ENCODE measurements at places on chromosomes 3 and 15.

DNA sequence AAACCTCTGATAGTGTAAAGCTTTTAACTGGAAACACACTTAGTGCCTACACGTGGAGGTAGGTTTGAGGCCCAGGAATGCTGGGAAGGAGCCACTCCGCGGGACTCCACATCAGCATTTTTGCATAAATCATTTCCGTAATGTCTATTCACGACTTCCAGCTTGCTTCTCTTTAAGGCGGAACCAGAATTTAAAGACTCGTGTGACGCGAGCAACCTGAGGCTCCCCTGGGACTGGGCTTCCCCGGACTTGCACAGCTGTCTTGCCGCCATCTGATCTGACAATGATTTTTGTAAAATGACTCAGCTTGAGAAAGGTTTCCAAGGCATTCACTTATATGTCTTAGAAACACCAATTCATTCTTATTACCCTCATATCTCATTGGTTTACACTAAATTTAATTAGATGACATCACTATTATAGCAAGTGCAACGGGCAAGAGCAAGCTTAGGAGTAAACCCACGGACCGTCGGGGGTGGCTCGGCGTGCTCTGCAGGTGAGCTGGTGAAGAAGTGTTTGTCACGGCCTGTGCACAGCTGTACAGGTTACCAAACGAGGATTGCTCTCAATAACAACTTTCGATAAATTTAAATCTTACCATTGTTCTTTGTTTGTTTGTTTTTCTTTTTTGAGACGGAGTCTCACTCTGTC lies 95.2 kb downstream of the CHSY1 start:
- DNase-seq: peak; percentile 22

GRCh38 chr3:197746801-197747237 lies 2.9 kb upstream of the FYTTD1 start:
- no peak for DNase-seq

DNA sequence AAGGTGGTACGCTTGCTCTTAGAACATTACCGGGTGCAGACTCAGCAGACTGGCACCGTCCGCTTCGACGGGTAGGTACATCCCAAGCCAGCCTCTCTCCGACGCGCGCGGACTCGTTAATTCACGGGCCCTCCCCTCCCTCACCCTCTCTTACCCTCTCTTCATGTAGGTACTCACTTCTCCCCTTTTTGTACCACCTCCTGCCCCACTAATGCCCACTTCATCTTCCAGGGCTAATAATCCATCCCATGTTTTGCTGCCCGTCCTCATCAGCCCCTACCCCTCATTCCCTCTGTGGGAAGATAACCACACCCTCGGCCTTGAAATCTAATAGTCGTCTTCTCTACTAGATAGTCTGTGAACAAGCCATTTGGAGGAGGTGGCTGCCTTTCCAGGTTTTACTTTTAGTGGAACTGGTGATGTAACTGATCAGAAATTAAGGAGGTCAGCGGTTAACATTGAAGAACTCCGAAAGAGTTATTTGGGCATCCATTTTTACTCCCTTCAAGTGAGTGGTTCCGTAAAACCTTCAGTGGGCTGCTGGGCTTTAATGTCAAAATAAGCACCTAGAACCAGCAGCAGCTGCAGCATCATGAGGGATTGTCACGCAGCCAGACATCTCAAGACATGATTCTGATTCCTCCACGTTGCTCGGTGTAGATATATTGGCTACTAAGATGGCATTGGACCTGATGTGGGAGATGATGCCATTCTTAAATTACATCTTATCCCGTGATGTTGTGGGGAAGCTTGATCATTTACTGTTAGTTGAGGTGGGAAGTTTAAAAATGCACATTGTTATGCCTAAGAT lies 1.3 kb downstream of the FEM1B start:
- peak; percentile 16 for DNase-seq

- no peak for DNase-seq
These were observed 32.6 kb downstream of the TGM4 start for GRCh38 chr3:44906997-44907396.

- no peak for DNase-seq
These were observed 10.7 kb upstream of the SLC22A13 start for GRCh38 chr3:38254872-38255271.

DNA sequence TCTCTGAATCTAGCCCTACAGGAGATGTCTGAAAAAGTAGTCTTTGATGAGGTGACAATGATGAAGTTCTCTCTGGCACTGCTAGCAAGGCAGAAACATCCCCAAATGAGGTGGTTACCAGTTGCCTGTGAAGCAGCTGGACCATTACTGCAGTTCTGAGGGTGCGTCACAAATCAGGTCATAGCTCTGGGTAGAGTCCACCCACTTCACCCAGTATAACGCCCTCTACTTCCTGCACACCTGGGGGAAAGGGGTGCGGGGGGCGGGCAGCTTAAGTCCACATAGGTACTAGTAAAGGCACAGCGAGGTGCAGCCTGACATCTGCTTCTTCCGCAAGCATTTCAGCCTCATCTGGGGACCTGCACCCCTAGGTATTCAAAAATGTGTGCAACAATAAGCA lies 13.4 kb upstream of the SATB1 start:
- DNase-seq: no peak

DNA sequence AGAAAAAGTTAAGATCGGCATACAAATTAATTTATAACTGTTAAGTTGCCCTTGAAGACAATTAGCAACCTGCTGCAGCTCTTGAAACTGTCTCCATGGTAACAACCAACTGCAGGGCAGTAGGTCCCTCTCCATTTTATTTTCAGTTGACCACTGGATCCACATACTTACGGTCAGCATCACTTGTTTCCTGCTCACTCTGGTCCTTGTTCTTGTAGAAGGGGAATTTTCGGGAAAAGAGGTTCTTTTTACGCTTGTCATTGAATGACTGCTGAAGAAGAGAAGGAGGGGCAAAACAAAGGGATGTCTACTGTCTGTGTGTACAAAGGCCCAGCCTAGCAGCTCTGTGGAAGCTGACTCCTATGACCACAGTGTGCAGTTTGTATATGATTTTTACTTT lies 46.8 kb upstream of the MELTF start:
- no peak for DNase-seq

- DNase-seq: no peak
These were observed 186.7 kb upstream of the GADL1 start for GRCh38 chr3:31081018-31081662.

DNA sequence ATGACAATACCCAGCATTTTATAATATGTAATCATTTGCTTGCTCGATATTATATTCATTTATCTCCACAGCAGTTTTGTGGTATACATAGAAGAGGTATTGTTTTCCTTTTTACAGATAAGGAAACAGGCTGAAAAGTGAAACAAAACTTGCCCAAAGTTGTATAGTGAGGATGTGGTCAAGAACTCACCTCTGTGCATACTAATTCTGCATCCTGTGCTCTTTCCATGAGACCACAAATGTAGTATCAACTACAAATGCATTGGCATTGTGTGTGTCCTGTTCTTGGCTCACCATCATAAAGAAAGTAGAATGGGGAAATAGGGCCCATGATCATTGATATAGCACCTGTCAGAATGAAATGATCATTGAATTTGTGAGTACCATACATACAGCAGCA lies 167.3 kb downstream of the NECTIN3 start:
- no peak for DNase-seq

GRCh38 chr3:94028093-94028837 lies at the start of gene STX19:
STX19 (minus strand) TSS chr3:94028597; CDS start chr3:94015269, 13,328 bp downstream.
- DNase-seq: no peak

- DNase-seq: no peak
These were observed 232.8 kb upstream of the BHLHE40 start for GRCh38 chr3:4746241-4746958.

GRCh38 chr3:170240671-170241070 lies 18.4 kb downstream of the PRKCI start:
- no peak for DNase-seq

GRCh38 chr15:58793862-58794261 lies 22.8 kb downstream of the MINDY2 start:
- no peak for DNase-seq

GRCh38 chr3:180679178-180680096 lies at the start of gene CCDC39:
CCDC39 (minus strand) TSS chr3:180679489; CDS start chr3:180679380, 109 bp downstream.
- DNase-seq: peak; percentile 61

- no peak for DNase-seq
These were observed 33.3 kb downstream of the PLD1 start for GRCh38 chr3:171776839-171777583.

GRCh38 chr3:100765437-100765975 lies 56.2 kb downstream of the TFG start:
- DNase-seq: no peak

GRCh38 chr15:40549894-40550293 lies 14.9 kb downstream of the CCDC32 start:
- no peak for DNase-seq

GRCh38 chr3:45806072-45806471 lies 9.7 kb upstream of the SLC6A20 start:
- no peak for DNase-seq

DNA sequence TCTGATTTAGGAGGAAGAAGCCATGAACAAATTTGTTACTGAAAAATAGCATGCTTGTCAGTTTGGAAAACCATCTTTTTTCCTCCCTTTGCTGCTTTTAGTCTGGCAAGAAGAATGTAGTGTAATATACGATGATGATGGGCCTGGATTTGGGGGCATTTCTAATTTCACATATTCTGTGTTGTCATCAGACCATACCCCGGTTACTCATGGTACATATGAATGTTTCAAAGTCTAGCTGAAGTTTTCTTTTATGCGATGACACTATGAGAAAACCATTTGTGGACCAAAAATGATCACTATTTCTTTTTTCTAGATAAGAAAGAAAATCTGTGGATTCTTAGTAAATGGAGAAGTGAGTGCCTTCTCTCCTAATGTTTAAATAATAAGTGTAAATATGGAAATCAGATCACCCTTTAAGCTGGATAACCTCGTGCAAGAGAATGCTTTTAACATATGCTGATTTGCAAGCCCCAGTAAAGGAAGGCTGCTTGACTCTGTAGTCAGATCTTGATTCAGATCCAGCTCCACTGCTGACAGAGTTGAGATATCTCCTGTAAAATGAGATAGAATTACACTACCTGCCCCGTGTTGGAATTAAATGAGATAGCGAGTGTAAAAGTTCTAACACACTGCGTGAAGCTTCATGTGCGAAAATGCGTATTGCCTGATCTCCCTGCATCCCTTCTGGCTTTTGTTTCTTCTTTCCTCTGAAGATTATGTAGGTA lies 3.0 kb downstream of the MEF2A start:
- DNase-seq: no peak

- DNase-seq: no peak
These were observed 102.5 kb downstream of the IQSEC1 start for GRCh38 chr3:12970684-12971083.

DNA sequence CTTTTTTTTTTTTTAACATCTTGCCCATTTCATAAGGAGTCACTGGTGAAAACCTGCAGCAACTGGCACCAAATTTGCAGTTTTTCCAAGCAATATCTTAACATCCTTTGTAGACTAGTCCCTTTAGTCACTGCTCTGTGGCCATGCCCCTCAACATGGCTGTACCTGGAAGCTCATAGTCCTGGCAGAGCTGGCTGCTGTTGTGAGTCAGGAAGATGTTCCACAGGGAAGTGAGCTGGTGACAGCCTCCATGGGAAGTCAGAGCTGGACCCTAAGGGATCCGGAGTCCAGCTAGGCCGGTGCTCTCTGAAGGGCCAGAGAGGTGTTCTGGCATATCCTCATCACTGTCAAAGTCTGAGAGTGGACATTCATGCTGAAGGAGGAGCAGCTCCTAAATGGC lies 99.3 kb upstream of the ZBED2 start:
- no peak for DNase-seq

DNA sequence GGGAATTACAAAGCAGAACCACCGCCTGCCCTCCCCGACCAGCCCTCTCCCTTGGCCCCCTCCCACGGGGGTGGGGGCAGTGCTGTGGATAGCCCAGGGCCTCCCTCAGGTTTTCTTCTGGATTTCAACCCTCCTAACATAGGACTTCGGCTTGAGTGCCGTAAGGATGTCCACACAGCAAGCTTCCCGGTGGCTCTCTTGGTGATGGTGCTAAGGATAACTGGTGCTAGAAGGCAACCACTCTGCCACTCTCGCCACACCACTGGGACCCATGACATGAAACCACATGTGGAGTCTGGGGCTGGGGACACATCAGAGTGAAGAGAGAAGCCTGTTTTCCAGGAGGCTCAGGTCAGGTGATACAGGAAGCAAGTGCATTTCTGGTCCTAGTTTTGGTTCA lies 35.4 kb downstream of the SCN5A start:
- DNase-seq: no peak

- DNase-seq: no peak
These were observed 52.7 kb upstream of the MRPL3 start for GRCh38 chr3:131555456-131555855.

- DNase-seq: no peak
These were observed 26.4 kb downstream of the STOML1 start for GRCh38 chr15:73965758-73966113.

GRCh38 chr3:174533286-174533685 lies 325.8 kb upstream of the NAALADL2 start:
- DNase-seq: no peak

DNA sequence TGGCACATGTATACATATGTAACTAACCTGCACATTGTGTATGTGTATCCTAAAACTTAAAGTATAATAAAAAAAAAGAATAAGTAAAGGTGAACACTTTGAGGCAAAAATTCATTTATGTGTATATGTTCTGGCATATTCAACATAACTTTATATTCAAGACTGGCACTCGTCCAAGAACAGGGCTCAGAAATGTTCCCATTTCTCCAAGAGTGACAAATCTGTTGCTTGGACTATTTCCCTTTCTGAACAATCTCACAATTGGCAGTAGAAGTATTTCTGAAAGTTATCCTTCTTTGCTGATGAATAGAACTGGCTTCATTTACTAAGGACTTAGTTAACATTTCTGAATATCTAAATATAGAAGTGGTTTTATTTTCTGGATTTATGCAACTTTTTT lies 212.8 kb downstream of the ADAMTSL3 start:
- no peak for DNase-seq

DNA sequence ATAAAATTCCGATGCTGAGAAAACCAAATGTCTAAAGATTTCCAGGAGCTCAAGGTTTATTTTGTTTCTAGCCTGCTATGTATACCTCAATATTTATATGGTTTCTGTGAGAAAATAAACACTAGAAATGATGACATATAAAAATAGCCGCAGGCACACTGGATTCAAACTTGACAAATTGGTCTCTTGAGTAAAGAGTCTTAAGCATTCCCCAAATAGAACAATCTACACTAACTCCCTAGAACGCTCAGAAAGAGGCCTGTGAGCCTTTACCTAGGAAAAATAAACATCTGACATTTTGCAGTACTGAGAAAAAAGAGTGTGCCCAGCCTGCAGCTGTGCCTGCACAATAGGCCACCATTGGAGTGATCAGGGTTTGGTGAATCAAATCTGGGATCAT lies 75.2 kb downstream of the NEK10 start:
- DNase-seq: no peak

Data from NCI-H524 treated with DMSO at 0.1 percent for 48 hours (cell line).